Stimulated activated CD8-positive, alpha-beta memory T cell treated with anti-CD3 and anti-CD28 coated beads, Interleukin-4, amount 100 ng/mL, for 4 hours (primary cell): ENCODE measurements at places on chromosomes 4 and X.

DNA sequence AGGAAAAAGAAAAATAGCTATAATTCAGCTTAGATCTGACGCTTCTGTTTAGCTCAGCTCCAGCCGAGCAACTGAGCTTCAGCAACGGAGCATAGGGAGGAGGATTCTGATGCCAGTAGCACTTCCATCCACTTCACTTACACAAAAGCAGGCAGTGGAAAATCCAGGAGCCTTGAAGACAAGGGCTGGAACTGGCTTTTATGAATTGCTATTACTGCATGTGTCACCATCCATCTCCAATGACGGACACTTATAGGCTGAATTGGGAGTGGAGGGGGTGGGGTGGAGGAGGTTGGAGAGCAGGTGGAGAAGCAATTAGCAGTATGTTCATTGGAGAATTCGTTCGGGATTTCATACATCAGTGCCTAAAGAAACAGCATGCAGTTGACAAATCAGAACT lies 15.6 kb downstream of the ENOX2 start:
- no peak for DNase-seq

GRCh38 chr4:38190717-38191178 lies 230.6 kb downstream of the PTTG2 start:
- no peak for DNase-seq

DNA sequence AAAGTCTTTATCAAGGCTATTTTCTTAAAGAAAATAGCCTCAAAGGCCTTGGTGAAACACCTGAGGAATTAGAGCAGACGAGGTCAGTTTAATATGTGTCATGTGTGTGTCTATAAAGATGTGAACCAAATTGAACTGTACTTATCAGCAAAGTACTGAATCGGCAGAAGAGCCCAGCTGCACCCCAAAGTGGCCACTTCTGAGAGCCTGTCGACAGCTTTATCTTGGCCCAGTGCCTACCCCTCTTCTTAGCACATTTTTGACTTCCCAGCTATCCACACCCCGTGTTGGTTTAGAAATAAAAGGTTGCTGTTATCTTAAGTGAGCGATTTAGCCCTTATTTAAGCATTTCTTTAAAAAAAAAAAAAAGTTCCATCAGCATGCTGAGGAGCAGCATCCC lies 329.7 kb downstream of the FBXW7 start:
- DNase-seq: no peak

DNA sequence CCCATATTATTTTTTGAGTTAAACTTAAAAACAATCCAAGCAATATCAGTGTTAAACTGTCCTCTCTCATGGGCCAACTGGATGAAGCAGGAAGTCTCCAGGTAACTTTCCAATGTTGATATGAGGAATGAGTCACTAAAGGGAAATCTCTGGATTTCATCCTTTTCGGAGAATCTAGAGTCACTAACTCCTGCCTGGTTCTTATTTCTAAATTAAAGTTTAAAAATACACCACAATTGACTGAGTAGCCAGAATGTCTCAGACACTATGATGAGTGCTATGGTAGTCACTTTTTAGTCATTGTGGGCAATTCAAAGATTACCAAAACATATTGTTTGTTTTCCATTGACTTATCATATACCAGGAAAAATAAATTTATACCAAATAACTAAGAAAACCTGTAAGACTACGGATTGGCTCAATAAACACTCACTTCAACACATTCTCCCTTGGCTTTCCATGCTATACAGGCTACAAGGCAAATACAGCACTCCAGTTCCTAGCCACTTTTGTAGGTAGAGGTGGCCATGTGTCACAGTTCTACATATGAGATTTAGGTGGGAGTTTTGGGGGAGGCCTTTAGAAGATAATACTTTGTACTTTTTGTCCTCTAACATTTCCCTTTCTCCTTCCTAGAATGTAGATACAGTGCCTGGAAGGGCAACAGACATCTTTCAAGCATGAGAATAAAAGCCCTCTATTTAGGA lies 8.6 kb downstream of the SLC9B2 start:
- DNase-seq: no peak

DNA sequence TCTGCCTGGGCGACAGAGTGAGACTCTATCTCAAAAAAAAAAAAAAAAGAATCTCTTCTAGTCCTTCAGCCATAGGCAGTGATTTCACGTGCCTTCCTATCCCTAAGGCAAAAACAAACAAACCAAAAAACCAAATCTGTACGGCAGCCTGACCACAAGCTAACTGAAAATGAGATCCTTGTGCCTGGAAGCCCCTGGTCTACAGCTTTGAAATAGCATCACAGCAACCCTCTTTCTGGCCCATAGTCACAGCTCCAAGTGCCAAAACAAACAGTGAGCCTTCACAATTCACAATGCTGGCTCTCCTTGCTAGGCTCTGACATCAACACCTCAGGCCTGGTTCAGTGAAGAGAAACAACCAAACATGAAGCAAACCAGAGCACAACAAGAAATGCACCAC lies 46.1 kb downstream of the TMEM150C start:
- DNase-seq: no peak

DNA sequence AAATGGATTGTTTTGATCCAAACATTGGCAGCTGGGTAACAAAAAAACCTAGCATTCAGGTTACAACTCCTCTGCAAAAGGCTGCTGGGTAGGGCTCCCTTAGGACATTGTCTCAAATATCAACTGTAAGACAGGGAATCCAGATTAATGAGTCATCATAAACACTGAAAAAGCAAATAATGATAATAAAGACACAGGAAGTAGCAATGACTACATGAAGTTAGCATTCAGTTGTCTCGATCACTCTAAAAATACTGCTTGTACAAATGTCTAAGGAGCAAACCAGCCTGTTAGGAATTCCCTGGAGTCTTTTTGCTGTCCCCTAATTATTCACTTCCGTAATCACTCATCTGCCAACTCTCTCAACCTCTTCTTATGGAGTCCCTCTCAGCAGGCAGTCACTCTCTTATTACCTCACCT lies 259.2 kb downstream of the GPC3 start:
- DNase-seq: no peak
